ENCODE measurements at places on chromosomes 6 and 20.
A peak's percentile ranks its signal among the peaks of the same experiment; 100 is the strongest.

GRCh38 chr20:64102647-64103354 lies 4.6 kb downstream of the NPBWR2 start:
- DNase-seq = no peak

DNA sequence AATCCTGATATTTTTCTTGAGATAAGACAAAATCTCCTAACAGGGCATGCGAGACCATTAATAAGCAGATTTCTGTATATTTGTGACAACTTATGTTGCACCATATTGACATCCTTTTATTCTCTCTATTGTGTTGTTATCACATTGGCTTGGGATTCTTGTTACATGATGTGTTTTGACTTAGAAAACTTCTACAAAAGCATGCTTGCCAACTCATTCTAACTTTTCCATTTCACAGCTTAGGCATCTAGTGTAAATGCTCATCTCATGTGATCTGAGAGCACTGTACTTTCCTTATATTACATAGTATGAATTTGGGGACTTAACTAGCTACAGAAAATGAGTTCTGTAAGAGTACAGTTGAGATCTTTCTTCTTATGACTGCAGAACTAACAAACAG lies 1040.7 kb upstream of the ADGRB3 start:
- no peak for DNase-seq

DNA sequence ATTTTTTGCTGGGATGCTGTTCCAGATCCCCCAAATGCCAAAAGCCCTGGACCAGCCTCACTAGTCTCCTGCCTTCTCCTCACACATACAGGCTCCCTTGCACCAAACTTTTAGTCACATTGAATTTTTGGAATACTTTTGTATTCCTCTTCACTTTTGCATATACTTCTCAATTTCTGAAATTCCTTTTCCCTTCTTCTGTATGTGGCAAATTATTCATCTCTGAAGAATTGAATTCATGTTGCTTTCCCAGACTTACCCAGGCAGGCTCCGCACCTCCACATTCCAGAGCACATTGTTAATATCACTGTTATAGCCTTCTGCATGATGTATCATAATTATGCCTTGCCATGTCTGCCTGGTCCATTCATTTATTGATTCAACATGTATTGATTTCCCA lies 255.3 kb upstream of the POU3F2 start:
- no peak for DNase-seq

DNA sequence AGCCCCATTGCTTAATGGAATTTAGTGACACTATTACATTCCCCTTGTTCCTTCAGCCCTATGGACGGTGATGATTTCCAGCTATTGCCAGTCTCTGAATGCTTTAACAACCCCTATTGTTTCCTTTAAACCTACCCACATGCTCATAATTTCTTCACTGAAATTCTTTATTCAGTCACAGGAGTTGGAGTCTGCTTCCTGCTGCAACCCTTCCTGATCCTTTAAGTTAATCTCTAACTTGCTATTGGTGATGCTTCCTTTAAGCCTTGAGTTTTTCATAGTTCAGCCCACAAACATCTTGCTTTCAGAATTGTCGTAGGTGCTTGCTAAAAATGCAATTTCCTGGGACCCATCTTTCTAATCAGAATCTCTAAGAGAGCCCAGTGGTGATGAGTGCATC lies 66.3 kb upstream of the TNFAIP3 start:
- no peak for DNase-seq

DNA sequence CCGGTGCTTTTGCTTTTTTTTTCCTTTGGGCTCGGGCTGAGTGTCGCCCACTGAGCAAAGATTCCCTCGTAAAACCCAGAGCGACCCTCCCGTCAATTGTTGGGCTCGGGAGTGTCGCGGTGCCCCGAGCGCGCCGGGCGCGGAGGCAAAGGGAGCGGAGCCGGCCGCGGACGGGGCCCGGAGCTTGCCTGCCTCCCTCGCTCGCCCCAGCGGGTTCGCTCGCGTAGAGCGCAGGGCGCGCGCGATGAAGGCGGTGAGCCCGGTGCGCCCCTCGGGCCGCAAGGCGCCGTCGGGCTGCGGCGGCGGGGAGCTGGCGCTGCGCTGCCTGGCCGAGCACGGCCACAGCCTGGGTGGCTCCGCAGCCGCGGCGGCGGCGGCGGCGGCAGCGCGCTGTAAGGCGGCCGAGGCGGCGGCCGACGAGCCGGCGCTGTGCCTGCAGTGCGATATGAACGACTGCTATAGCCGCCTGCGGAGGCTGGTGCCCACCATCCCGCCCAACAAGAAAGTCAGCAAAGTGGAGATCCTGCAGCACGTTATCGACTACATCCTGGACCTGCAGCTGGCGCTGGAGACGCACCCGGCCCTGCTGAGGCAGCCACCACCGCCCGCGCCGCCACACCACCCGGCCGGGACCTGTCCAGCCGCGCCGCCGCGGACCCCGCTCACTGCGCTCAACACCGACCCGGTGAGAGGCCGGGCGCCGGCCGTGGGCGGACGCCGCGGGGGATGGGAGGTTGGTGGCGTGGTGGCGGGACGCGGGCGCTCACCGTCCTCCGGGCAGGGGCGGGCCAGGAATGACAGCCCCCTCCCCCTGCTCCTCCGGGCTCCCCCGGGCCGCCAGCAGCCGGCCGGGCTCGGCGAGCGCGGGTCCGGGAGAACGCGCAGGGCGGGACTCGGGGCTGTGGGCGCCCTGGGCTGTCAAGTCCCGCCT lies 606 bp downstream of the ID4 start:
- peak; percentile 21 for DNase-seq

DNA sequence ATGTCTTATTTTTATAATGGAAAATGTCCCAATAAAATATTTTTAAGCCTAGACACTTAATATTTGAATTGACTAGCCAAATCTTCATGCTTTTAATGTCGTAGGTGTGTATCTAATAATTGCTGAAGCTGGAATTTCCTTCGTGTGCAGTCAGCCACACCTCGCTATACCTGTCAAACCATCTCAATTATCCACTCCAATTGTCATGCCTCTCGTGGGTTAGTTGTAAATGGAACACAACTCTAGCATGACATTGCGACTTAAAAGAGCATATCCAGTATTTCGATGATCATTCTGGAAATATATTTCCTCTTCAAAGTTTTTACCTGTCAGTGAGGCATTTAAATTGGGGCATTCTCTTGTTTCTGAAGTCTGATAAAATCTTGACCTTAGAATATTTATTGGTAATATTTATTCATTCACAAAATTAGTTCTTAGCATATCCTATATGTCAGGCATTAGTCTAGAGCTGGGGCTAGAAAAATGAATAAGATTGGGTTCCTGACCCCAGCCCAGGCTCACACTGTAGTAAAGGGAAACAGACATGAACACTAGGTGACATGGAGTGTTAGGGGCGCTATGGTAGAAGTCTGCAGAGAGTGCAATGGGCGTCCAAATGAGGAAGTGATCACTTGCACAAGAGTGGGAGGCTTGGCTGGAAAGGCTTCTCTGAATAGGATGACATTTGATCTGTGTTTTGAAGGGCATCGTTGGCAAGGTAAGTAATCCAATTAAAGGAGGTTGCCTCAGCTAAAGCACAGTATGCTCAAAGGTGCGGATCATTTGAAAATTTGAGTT lies 11.0 kb upstream of the CFAP206 start:
- peak; percentile 32 for DNase-seq

DNA sequence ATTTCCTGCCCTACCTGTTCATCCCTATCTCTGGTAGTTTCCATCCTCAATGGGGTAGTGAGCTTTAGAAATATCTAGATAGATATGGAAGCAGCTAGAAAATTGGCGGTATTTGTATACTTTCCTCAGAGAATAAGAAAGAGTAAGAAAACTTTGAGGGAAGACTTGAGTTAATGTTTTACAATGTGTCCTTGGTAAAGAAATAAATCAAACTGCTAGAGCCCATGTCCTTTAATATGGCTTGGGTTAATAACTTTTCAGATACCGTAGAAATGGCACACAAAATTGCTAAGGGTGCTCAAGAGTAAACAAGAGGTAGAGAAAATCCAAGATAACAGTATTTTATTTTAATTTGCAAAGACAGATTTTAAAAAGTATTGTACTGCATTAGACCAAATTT lies 28.1 kb upstream of the PGK2 start:
- no peak for DNase-seq

- no peak for DNase-seq
Observed at GRCh38 chr6:117870486-117871242, 36.4 kb upstream of the SLC35F1 start.

- DNase-seq = no peak
Observed at GRCh38 chr6:149464411-149464810, 20.4 kb downstream of the ZC3H12D start.

- no peak for DNase-seq
Observed at GRCh38 chr6:167791091-167791779, 35.5 kb upstream of the AFDN start.

GRCh38 chr6:39281312-39281980 lies 32.8 kb downstream of the KCNK17 start:
- no peak for DNase-seq

DNA sequence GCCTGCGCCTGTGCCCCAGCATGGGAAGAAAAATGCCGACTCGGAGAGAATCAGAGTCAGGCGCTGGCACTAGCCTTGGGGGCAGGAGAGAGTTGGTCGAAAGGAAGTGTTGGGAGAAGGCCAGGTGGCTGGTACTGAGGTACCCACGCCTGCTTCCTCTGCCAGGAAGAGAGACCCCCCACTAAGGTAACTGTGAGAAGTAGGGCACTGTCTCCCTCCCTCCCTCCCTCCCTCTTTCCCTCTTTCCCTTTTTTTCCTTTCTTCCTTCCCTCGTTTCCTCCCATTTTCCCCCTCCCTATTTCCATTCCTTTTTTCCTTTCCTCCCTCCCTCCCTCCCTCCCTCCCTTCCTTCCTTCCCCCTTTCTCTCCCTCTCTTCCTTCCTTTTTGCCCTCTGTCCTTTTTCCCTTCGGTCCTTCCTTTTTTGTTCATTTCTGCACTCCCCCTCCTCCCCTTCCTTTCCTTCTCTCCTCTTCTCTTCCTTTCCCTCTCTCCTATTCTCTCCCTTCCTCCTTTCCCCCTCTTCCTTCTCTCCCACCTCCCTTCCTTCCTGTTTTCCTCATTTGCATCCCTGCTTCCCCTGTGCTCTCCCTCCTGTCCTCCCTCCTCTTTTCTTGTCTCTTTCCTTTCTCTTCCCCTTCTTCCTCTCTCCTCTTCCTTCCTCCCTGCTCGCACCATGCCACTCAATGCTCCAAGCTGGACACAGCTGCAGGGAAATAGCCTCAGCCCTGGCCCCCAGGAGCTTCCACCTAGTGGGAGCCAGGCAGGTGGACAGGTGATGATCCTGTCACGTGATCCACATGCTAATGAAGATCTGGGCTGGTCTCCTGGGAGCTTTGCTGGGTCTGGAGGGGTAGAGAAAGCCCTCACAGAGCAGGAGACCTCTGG lies 148.0 kb downstream of the DHX35 start:
- no peak for DNase-seq

- DNase-seq = no peak
Observed at GRCh38 chr6:17580518-17581048, 19.5 kb upstream of the FAM8A1 start.

- DNase-seq = no peak
Observed at GRCh38 chr6:12436683-12437082, 146.5 kb downstream of the EDN1 start.

GRCh38 chr6:132892929-132893771 lies 78.8 kb downstream of the RPS12 start:
- no peak for DNase-seq

DNA sequence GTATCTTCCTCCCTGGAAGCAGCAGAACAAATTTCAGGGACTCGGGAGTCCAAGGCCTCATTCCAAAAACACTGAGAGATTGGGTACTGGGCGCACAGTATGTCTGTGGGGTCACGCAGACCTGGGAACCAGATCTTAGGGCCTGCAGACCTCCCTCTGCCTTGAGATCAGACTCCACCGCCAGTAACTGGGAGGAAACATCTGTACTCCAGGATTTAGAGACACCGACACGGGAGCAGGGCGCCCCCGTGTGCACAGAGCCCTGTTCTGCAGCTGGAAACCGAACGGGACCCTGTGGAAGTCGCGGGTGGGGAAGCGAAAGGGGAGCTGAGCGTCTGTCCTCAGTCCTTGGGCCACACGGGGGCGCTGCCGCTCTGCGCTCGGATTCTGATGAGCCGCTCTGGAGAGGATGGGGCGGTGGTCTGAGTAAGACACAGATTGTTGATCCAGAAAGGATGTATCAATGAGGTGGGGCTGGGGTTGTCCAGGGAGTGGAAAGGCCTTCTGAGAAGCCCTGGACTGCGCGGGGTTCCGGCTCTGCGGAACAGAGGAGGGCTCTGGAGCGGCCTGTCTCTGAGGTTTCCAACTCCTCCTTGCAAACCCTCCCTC lies 35.7 kb upstream of the HLA-E start:
- DNase-seq = peak; percentile 91

- DNase-seq = peak; percentile 19
Observed at GRCh38 chr6:105675715-105676397, 273.0 kb upstream of the PREP start.

- no peak for DNase-seq
Observed at GRCh38 chr6:41373919-41374617, 38.7 kb downstream of the NCR2 start.

DNA sequence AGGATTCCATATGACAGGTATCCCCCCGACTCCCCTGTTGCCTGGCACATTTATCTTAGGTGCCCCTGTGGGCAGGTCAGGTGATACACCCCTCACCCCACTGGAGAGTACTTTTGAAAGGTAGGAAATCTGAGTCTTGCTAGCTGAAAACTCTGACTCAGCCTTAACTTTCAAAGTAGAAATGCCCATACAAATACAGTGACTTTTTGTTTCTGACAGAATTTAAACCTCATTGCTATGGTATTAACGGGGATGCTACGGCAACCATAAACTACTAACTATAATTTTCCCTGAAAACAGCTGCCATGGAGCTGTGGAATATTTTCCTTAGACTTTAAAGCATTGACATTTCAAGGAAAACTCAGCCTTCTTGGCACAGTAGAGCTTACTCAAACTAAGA lies 536.0 kb downstream of the RFPL4B start:
- no peak for DNase-seq

DNA sequence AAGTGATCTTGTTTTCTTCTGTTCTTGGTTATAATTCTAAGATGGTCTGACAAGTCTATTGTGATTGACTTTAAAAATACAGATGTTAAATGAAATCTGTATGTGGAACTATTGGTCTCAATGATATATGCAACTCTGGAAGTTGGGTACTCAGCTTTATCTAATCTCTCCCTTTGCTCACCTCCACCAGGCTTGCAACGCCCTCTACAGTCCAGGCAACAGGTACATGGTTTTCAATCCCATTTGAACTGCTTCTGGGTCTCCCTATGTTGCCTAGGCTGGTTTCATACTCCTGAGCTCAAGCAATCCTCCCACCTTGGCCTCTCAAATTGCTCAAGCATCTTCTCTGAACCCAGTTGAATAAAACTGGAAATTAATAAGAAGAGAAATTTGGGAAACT lies 25.6 kb upstream of the HLA-DQB1 start:
- DNase-seq = no peak

- peak; percentile 64 for DNase-seq
Observed at GRCh38 chr6:3813150-3813780, 35.9 kb upstream of the FAM50B start.

GRCh38 chr6:41359617-41360313 lies 24.4 kb downstream of the NCR2 start:
- DNase-seq = no peak

- DNase-seq = no peak
Observed at GRCh38 chr6:88376768-88377387, 210.7 kb upstream of the CNR1 start.

GRCh38 chr6:43886067-43886461 lies 116.1 kb downstream of the VEGFA start:
- no peak for DNase-seq

GRCh38 chr6:3449750-3450305 lies 7.0 kb downstream of the SLC22A23 start:
- DNase-seq = peak; percentile 77
